AG08396 (cell line): ENCODE measurements at places on chromosomes 13 and 19.

GRCh38 chr13:80462037-80462436 lies 121.1 kb upstream of the SPRY2 start:
- no peak for DNase-seq

DNA sequence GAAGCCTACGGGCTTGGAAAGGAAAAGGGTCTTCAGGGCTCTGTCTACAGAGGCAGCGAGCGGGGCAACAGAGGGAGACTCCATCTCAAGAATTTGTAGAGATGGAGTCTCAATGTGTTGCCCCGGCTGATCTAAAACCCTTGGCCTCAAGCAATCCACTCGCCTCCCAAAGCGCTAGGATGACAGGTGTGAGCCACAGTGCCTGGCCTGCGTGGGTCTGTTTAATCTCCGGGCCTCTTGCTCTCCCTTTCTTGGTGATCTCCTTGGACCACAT lies 8.1 kb downstream of the RPS9 start:
- no peak for DNase-seq

- peak; percentile 65 for DNase-seq
These were observed 534 bp upstream of the HPN start for GRCh38 chr19:35040826-35041547.

- no peak for DNase-seq
These were observed 58.6 kb downstream of the ERCC5 start for GRCh38 chr13:102904408-102904862.

DNA sequence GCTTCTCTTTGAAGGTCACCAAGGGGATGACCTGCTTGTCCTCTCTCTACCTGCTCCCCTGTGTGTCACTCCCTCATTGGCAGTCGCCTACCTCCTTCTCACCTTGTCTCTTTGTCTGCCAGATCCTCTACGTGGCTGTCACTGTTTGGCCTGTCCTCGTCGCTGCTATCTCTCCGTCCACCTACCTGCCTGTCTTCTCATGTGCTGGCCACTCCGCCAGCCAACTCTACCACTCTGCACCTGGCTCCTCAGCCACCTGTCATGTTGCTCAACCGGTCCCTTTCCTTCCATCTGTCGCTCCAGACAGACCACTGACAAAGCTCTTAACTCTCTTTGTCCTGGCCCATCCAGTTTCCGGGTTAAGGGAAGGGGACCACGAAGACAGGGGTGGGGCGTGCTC lies at the start of gene KLK12:
Gene KLK12, minus strand, starts transcription at position 299 of the 400 bp plus-strand sequence. CDS start 381 bp downstream, outside the sequence.
- DNase-seq: no peak

DNA sequence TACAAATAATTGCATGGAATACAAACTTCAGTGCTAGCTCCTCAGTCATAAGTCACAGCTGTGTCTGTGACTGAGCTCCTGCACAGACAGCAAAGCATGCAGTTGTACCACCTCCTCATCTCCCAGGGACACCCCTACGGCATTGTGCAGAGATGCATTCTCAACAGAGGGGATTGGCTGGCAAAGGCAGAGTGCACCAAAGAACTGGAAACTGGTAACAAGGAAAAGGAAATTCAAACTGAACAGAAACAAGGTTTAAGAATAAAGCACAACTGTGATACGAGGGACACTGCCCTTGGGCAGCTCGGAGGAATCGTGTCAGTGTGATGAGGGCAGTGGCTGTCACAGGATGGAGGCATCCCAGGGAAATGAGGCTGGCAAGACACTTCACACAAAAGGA lies 126.1 kb upstream of the SOX1 start:
- no peak for DNase-seq

GRCh38 chr19:35211545-35212230 lies 16.9 kb downstream of the FAM187B start:
- DNase-seq: no peak

DNA sequence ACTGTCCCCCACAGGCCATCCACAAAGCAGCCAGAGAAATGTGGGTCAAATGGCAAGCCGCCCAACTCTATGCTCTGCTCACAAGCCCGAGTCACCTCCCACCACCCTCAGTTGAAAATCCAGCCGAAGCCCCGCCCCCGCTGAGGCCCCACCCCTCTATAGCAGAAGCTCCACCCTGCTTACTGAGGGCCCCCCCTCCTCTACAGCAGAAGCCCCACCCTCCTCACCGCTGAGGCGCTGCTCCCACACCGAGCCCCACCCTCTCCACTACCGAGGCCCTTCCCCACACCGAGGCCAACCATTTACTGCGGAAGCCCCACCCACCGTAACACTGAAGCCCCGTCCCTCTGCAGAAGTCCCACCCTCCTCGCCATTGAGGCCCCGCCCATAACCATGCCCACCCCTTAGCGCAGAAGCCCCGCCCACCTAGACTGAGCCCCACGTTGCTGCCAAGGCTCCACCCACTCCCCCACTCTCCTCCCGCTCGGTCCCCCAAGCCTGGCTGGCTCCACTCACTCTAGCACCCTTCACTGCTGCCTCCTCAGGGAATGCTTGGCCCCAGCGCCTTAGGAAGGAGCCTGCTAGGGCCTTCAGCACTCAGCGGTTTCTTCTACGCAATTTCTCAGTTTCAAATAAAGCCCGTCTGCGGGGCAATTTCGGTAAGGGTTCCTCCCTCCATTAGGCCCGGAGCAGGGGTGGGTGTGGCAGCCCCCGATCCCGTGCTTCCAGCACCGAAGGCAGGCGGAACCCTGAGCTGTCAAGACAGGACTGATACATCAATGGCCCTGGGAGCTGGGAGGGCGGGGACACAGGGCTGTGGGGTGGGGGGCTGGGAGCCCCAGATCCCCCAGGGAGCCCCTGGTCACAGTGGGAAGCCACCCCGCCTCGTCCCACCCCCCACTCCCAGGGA lies 9.0 kb upstream of the MYDGF start:
- peak; percentile 43 for DNase-seq

GRCh38 chr13:113399755-113400149 lies 35.8 kb upstream of the GRTP1 start:
- no peak for DNase-seq
